ENCODE measurements at places on chromosomes 11 and 22.

- peak; percentile 80 for DNase-seq
Observed at GRCh38 chr11:12090061-12090591, 20.3 kb upstream of the MICAL2 start.

- no peak for DNase-seq
Observed at GRCh38 chr11:57457643-57458023, 2.7 kb upstream of the RTN4RL2 start.

- DNase-seq: no peak
Observed at GRCh38 chr11:27355575-27356104, 7.4 kb downstream of the CCDC34 start.

GRCh38 chr11:94877443-94878200 lies 95.7 kb downstream of the CWC15 start:
- DNase-seq: no peak

DNA sequence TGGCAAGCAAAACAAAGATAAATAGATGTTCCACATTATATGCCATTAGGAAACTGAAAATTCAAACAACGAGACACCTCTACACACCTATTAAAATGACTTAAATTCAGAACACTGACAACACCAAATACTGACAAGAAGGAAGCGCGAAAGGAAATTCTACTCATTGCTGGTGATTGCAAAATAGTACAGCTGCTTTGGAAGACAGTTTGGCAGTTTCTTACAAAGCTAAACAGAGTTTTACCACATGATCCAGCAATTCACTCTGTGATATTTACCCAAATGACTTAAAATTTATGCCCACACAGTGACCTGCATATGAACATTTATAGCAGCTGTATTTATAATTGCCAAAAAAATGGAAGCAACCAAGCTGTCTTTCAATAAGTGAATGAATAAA lies 232.6 kb downstream of the CASP12 start:
- no peak for DNase-seq

- no peak for DNase-seq
Observed at GRCh38 chr11:22371160-22371559, 33.0 kb downstream of the SLC17A6 start.

GRCh38 chr11:47467357-47467756 lies 18.4 kb upstream of the RAPSN start:
- no peak for DNase-seq

GRCh38 chr22:47629791-47630655 lies 867.6 kb downstream of the TBC1D22A start:
- DNase-seq: no peak

DNA sequence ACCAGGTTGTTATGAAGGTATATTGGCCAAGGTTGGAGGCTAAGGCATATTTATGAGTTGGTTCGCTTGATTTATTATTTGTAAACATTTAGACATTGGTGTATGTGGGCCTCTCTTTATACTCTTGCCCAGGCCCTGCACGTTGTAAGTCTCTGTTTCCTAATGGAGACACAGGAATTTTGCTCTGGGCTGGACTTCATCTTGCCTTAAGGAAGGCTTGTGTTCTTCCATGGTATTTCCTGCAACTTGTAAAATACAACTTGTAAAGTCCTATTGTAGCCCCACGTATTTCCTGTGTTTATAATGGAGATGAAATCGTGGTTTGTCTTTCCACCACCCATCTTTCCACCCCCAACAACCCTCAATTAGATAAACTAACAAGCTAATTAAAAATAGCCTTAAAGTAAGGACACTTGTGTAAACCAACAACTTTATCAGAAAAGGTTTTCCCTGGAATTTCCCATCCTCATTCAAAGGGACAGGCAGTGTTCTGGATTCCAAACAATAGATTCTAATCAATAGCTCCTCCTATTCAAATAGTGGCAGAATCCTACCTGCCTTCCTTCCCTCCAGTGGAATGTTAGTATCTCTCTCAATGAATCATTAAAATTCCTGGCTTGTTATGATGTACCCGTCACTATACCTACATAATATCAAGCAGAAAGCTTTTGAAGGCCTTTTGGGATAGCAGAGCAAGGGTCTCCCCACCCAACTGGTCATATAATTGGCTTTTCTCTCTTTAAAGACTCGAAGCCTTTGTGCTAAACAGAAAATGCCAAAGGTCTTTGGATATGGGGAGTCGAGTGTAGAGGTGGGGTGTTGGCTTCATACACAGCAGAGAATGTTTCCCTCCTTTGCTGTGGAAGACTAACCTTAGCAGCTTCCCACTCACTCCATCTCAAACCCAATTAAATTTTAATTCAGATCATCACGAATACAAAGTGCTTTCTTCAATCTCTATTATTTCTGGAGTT lies 77.1 kb downstream of the UBASH3B start:
- DNase-seq: no peak

DNA sequence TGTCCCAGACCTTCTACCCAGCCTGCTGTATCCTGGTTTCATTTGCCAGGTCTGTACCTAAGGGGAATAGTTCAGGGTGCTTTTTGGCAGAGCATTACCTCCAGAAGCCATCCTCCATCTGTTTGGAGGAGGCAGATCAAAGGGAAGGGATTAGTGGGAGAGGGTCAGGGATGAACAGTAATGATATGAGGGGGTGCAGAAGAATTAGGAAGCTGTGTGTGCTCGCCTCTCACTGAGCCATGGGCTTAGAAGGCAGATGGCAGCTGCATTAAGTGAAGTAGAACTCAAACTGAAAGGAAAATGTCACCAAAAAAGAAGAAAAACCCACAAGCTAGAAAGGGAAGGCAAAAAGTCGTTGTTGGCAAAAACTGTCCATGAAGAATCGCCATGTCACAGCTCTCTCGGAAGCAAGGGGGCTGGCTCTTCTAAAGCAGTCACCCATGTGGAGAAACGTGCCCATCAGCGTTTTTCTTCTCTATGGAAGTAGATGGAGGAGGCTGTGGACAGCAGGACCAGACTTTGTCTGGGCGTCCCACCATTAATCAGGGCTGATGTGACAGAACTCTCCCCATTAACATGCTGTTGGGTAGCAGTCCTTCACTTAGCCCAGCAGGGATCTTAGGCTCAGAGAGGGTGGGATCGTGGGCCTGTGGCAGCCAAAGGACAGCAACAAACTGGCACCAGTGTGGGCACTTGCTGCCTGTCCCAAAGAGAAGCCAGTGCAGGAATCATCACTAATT lies 46.8 kb downstream of the CEP164 start:
- no peak for DNase-seq

DNA sequence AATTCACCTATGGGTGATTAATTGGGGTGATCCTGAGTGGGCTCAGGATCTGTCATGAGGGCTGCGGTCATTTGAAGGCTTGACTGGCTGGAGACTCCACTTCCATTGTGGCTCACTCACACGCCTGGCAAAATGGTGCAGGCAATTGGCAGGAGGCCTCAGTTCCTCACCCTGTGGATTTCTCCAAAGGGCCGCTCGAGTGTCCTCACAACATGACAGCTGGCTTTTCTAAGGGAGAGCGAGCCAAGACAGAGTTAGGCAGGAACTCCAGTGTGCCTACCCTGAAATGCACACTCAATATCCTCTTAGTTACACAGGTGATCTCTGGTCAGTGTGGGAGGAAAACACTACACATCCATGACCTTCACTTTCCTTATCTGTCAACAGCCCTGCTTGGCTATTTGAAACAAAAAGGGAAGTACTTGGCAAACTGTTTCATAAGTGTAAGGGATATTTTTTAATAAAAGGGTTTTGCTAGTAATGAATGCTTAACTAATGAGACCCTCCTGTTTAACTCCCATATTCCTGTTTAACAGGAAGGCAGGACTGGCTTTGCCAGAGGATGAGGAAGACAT lies 25.7 kb downstream of the OSBP2 start:
- no peak for DNase-seq

DNA sequence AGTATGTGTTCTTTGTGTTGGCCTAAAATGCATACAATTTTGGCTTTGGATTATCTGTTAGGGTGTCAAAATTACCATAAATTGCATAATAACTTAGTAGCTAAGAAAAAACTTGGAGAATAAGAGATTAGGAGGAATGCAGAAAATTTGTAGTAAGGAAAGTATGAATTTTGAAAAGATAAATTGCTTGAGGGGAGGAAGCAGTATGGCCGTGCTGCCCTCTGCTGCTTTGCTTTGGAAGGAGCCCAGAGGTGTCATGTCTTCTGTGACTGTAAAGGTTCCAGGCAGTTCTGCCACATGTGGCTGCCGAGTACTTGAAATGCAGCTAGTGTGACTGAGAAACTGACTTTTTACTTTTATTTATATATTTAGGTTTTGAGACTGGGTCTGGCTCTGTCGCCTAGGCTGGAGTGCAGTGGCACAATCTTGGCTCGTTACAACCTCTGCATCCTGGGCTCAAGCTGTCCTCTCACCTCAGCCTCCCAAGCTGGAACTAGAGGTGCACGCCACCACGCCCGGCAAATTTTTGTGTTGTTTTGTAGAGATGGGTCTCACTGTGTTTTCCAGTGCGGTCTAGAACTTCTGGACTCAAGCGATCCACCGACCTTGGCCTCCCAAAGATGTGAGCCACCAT lies 1.8 kb downstream of the ADSL start:
- peak; percentile 25 for DNase-seq

DNA sequence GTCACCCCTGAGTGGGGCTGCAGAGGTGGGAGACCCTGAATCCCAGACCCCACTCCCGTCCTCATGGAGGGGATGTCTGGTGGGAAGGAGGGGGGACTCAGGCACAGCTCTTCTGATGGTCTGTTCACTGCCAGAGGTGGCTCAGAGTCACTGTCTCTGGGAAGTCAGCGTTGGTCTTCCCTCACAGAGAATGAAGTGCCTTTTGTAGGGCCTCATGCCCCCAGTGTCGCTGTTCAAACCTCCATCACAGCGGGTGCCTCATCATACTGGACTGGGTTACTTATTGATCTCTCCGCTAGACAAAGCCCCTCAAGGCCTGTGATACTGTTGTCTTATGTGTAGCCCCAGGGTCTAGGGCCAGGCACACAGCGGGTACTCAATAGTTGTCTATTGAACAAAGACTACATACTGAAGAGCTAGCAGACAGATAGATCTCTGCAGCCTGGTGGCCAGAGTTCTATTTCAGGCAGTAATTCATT lies 41.3 kb downstream of the CD6 start:
- DNase-seq: no peak

DNA sequence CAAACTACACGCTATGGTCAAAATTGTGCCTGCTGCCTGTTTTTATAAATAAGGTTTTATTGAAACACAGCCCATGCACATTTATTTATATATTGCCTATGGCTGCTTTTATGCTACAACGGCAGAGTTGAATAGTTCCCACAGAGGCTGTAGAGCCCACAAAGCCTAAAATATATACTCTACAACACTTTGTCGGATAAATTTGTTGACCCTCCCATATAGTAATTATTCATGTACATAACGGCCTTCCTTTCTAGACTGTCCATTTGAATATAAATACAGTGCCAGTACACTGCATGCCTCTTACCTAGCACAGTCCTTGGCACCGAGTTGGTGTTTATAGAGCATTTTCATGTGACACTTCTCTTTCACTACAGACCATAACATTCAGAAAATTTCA lies 314.0 kb downstream of the LRRC4C start:
- DNase-seq: no peak

- DNase-seq: no peak
Observed at GRCh38 chr11:72191961-72192381, at the start of gene FOLR1. Gene FOLR1, plus strand, starts transcription at chr11:72192140. Its CDS starts 34 bp downstream, at chr11:72192174.

Data from HS-5 (cell line).